Progenitor cell of endocrine pancreas (in vitro differentiated cells): ENCODE measurements at places on chromosomes 2 and 18.

- DNase-seq = no peak
Measured at GRCh38 chr2:226813148-226813701, 13.6 kb upstream of the IRS1 start.

GRCh38 chr2:188869550-188869949 lies 104.6 kb upstream of the COL3A1 start:
- no peak for DNase-seq

- no peak for DNase-seq
Measured at GRCh38 chr2:65319674-65320041, 92.0 kb downstream of the ACTR2 start.

- DNase-seq = no peak
Measured at GRCh38 chr2:188158337-188159100, 133.2 kb upstream of the GULP1 start.

DNA sequence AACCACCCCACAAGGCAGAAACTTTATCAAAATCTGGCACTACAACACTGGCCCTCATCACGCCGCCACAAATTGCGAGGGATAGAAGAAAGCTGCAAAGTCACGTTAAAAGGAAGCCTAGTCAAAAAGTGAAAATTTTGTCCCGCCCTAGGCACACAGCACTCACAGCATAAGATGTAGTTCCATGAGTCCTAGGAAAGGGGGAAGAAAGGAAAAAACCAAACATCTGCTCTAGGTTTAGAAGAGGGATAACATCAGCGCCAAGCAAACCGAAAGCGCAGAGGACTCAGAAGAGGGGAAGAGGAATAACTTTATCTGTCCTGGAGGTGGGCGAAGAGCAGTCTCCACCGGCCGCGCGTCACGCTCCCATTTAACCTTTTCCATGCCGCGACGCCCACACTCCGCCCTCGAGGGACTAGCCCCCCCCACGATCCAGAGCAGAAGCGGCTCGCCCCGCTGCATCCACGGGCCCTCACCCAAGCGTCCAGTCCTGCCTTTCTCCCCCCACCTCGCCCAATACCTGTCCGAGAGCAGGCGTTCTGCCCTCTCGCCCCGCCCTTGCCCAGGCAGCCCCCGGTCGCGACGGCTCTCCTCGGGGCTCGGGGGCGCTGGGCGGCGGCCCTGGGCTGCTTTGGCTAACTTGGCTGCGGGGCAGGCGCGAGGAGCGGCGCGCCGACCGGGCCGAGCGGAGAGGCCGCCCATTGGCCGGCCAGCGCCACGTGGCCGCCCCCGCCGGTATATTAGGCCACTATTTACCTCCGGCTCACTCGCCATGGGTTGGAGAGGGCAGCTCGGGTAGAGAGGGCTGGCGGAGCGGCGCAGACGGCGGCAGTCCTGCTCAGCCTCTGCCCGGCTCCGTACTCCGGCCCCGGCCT lies at the start of gene HOXD1:
Gene HOXD1 (plus strand): TSS at position 770 of the 875 bp plus-strand sequence. CDS start 134 bp downstream, outside the sequence.
- DNase-seq = no peak

DNA sequence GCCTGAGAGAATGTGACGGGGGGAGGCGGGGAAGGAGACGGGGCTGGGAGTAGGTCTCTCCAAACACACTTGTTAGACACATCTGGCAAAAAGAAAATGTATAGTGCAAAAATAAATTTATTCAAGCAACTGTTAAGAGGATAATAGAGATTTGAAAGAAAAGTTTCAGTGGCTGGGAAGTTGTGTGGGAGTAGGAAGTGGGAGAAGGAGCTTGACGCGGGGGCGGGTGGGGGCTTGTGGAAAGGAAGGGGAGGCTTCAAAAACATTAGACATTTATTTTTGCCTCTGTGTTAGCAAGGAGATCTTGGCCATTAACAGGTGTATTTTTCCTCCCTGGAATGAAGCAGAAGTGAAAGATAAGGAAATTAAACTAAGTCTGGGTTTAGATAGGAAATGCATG lies 90.3 kb downstream of the KLF7 start:
- DNase-seq = no peak
